Naive thymus-derived CD8-positive, alpha-beta T cell (primary cell): ENCODE measurements at places on chromosomes 3 and 15. TPM values are rescaled to one million over a fixed set of nuclear protein-coding genes. Genes with fewer than 3 reads are reported as not detected.

- no peak for DNase-seq
These were observed 186.6 kb downstream of the UBE2E2 start for GRCh38 chr3:23389686-23390085.

- no peak for DNase-seq
These were observed 763 bp upstream of the ZIC4 start for GRCh38 chr3:147407114-147407497.

DNA sequence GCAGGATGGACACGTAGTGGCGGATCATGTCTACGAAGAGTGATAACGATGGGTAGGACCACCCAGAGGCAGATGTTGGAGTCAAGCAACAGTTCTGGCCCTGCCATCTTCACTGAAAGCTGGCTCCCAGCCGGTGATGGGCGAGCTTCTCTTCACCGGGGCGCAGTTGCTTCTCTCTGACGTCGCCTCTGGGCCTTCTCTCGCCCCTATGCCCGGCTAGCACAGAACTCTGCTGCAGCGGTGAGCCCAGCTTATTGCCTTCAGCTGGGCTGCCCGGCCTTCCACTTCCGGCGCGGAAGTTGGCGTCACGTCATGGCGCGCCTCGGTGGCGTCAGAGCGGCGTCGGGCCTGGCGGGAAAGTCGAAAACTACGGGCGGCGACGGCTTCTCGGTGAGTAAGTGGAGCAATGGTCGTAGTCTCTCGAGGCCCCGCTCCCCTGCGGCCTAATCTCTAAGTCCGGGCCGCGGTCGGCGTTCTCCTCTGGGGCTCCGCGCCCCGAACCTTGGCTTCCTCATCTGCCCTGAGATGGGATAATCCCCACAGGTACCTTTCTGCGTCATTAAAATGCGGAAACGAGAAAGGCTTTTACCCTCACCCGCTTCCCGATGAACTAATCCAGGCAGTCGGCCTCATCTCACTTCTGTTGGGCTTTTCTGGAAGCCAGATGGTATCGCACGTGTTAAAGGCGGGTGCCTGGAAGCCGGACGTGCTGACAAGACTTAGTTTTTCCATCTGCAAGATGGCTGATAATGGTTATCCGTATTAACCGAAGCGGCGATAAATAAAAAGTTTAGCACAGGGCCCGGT is at the start of gene FANCD2:
Gene FANCD2, plus strand, starts transcription at position 354 of the 807 bp plus-strand sequence. CDS start 2,221 bp downstream, outside the sequence.
- DNase-seq, result peak; percentile 87

- DNase-seq, result no peak
These were observed 710 bp downstream of the MECOM start for GRCh38 chr3:169662843-169663160.

DNA sequence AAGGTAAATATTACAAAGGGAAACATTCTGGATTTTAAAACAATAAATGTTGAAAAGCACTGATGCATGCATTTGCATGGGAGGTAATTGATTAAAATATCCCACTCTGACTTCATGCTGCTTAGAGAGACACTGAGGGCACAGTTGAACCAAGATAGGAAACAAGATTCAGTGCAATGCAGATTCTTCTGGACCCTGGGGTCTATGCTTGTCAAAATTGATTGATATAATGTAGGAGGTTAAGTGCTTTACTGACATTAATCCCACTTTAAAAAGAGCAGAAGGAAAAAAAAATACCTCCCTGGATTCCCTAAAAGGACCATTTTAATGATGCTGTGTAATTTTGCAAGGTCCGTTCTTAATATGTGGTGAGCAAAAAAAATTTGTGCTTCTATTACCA is 454.2 kb downstream of the GABRB3 start:
- no peak for DNase-seq

Gene PLSCR4
- not detected for polyA plus RNA-seq

Gene CCDC13
- not detected for polyA plus RNA-seq

Gene TJP1
- polyA plus RNA-seq, result not detected

Gene KIF7
- polyA plus RNA-seq, result not detected

Gene CKMT1A
- not detected for polyA plus RNA-seq

Gene REC114
- polyA plus RNA-seq, result 0.32 TPM

Gene C3orf85
- polyA plus RNA-seq, result not detected
